NCI-H1417 treated with DMSO at 0.1 percent for 48 hours (cell line): ENCODE measurements at places on chromosomes 4 and X.

- DNase-seq: no peak
These were observed 107.0 kb downstream of the IQCM start for GRCh38 chr4:149708513-149709130.

DNA sequence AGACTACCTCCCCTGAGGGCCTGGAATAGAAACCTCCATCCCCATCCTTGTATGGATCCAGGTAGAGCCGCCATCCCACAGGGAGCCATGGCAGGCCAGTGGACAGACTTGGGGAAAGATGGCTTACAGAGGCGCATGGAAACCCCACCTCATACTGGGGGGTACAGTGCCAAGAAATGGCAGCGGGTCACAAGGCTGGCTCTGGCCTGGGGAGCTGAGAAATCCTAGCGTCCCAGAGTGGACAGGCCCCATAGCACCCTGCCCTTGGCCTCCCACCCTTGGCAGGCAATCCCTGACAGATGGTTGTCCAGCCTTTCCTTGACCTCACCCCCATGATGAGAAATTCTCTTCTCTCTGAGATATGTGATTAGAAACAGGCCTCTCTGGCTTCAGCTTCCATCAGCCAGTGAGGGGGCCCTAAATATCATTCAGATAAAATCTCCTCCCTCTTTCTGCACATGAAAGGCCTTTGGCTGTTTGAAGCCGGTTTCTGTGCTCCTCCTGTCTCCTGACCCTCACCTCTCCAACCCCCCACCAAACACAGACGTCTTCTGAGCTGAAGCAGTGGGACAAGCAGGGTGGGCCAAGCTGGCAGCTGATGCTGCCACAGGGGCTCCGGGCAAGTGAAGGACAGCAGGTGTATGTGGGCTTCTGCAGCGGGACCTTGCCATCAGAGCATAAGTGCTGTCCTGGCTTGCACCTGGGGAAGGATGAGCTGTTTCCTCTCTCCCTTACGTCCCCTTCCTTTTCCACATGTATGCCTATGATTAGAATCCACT is 204.4 kb upstream of the MAMLD1 start:
- DNase-seq: no peak

DNA sequence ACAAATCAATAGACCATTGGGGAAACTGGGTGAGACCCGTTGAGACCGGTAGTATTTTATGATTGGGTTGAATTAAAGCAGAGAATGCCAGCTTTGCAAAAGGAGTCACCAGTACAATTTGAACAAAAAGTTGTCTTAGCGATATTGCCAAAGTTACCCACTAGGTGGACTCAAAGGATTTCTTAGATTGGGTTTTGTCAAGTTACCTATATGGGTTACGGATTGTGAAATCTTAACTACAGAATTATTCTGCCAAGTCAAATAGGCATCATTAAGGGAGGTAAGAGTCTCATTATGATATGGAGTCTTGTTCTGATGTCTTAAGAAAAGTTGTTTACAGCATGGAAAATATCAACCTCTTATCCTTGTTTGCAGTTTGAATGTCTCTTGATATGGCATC is 15.0 kb upstream of the CT47A1 start:
- DNase-seq: no peak

DNA sequence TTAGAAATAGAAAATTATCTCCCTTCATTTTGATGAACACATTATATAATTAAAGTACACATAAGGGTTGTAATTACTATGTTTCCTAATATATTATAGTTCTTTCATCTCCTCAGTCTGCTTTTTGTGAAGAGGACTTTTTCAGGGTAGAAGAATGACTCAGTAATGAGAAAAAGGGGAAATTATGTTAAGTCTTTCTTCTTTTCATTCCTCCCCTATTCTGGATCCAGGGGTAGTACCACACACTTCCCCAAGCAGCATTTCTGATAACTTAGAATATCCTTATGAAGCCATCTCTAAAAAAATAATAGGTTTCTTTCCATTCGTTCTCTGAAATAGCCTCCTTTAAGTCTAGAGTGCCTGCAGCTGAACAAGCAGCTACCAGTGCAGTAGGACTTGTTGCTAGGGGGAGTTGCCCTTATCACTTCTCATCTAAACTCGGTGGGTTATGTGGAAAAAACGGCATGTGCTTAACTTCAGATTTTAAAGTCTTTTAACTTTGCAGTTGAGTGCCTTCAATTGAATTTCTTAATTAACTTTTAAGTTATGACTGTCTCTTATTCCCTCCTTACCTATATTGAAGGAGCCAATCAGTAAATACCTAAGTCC is 184.8 kb downstream of the ARHGAP24 start:
- DNase-seq: no peak

DNA sequence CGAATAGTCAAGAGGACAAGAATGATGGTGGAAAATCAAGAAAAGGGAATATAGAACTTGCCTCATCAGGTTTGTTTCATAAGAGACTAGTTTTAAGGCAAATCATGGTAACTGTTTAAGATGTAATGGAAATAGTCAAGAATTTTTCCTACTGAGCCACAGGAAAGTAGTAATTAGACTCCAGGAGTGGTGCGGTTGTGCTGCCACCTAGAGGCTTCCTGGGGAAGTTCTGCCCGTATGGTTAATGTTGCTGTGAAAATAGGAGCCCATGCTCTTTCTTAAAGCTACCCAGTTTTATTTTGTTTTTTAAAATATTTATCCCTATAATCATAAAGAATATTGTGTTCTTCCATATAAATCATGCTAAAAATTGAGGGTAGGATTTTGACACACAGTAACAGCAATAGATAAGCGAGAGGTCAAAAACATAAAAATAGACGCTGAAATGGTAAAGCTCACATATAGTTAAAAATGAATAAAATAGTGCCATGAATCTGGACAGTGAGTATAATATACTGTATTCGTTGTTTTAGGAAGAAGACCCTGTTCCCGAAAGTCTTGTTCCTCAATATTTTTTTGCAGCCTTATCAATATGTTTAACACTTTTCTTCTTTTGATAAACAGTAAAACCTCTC is 87.0 kb downstream of the PHOX2B start:
- no peak for DNase-seq

DNA sequence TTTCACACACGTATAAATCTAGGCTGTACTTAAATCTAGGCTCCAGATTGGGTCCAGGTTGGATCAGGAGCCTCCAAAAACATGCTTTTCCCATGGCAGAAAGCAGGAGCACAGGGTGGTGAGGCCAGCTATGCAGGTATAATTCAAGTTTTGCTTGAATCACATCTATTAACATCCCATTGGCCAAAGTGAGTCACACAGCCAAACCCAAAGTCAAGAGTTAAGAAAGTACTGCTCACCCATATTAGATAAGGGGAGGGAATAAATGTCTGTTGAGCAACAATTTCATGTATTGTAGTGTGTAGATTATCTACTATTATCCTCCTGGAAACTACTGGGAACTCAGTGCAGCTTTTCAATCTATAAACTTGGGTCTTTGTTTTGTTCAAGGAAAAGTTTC is 12.8 kb downstream of the SUPT20HL2 start:
- DNase-seq: no peak

DNA sequence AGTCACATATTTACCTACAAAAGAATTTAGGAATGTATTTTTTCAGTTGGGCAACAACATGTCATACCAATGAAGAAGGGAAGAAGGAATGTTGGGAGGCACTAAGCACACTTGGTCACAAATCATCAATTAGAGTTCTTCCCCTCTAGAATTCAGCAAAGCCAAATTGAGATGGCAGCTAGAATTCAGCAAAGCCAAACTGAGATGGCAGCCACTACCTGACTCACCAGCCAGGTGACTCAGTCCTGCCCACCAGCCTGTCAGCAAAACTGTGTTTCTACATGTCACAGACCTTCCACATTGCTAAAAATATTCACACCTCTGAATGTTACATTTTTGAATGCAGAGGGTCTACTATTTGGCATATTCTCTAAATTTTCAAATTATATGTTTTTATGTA is 63.2 kb upstream of the NOCT start:
- DNase-seq: no peak

GRCh38 chrX:100812216-100813158 is 7.7 kb upstream of the CSTF2 start:
- no peak for DNase-seq

DNA sequence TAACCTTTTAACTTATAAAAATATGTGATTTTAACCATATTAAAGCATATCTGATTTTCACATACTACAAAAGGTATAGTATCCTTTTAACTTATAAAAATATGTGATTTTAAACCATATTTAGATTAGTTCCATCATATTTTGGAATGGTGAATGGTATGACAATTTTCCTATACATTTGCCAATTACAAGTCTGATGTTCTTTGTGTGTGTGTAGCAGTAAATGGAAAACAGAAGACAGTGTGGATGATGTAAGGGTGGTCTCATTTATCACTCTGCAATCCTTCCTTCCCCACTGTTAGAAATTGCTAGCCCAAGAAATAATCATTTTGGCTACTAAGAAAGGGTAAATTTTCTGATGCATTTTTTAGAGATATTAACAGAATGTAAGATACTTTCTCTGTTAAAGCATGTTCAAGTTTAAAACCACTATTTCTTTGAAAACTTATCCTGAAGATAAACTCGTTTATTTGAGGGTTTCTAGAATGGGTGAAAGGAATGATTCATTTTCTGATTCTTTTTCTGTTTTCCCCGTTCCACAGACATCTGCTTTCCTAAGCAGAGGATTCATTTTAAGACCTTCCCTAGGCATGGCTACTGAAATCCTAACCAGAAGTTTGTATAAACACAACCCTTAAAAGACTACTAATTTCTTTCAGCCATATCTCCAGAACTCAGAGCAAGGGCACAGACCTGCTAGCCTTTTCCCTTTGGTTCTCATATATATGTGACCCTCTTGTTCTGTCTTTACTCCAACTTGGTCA is 21.0 kb downstream of the NUDT6 start:
- no peak for DNase-seq

DNA sequence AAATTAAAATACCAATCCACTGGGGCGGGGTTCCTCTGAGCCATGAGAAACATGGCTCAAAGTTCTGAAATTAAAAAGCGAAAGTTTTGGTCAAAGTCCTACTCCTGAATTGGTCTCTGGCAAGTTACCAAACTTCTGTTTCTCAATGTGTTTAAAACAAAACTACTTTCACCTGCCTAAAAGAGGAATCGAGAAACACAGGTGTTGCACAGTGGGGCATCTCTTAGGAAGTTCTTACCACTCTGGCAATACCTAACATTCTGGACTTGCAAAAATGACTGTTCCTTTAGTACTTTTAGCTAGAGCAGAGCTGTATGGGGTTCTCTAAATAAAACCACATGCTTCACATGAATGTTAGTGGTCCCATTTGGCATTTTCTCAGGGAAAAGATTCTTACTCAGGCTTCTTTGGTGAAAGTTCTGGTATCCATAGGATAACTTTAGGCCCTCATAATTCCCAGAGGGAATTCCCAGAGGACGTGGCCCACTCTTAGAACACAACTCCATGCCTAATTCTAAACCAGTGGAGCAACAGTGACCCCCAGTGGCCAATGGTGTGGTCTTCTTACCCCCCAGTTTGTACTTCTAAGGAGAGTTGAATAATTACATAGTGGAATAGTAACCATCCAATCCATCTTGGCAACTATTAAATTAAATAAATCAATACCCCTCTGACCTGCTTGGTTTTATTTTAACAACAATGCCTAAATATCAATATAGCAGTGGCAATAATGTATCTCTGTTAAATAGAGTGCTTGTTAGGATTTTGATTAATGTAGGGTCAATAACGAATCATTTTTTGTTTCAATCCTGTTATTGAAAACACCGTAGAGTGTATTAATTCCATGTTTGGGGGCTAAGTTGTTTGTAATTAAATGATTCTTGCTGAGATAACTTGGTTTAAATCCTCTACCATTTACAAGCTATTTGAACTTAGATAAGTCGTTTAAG is 21.9 kb downstream of the BMP3 start:
- DNase-seq: no peak

- no peak for DNase-seq
These were observed 12.1 kb upstream of the PLAC1 start for GRCh38 chrX:134670134-134670924.

DNA sequence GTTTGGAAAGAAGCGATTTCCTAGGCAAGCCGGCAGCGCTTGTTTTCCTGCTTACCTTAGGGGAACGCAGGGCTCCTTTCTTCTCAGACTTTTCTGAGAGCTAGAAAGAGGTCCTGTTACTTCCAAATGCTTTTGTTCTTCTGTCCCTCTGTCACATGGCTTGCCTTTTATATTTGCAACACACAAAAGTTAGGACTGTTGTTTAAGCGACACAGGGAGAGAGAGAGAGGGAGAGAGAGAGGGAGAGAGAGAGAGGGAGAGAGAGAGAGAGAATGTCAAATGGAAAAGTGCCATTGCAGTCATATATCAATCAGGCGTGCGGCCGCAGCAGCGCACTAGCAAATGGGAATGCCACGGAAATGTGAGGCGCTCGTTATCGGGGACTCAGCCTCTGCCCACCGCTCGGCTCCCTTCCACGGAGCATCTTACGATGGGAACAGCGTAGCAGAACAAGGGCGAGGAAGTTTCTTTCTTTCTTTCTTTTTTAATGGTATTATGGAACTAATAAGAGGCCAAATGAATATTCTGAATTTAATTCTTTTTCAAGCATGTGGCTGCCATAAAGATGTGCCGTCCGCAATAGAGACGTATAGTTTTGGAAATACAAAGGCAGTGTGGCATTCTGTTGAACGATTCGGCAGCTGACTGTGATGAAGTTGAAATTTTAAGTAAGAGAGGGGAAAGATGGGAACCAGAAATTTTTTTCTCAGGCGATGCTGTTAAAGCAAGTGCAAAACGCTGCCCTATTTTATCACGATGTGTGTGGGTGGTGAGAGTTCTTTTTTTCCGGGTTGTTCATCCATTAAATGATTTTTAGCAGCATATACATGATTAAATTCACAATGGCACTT is at the start of gene NDP:
TSS of gene NDP (minus strand) at position 142 of the 851 bp plus-strand sequence. CDS start 14,745 bp downstream, outside the sequence.
- no peak for DNase-seq

DNA sequence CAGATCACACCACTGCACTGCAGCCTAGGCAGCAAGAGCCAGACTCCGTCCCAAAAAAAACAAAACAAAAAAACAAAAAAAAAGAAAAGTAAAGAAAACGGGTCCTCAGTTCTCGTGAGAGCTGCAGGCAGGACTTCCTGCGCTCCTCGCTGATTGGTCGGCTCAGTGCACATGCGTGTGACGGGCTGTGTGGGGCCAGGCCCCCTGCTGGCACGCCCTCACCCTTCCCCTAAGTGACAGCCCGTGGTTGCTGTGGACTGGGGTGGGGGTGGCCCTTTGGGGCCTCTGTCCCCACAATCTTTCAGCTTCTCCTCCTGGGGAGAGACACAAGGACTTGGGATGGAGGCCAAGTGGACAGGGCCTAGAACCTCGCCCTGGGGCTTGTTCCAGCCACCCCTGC is at the start of gene FAM9B:
TSS of gene FAM9B (minus strand) at position 139 of the 400 bp plus-strand sequence. CDS start 1,141 bp downstream, outside the sequence.
- no peak for DNase-seq

- DNase-seq: no peak
These were observed 27.4 kb upstream of the XAGE1B start for GRCh38 chrX:52544147-52544840.

GRCh38 chrX:137171626-137172025 is 137.8 kb upstream of the GPR101 start:
- no peak for DNase-seq

GRCh38 chr4:21134994-21135393 is 434.7 kb downstream of the PACRGL start:
- DNase-seq: no peak
